ENCODE measurements at places on chromosomes 1 and 21.

GRCh38 chr1:53681977-53682685, 56.8 kb downstream of the GLIS1 start:
- DNase-seq, result peak; percentile 39

DNA sequence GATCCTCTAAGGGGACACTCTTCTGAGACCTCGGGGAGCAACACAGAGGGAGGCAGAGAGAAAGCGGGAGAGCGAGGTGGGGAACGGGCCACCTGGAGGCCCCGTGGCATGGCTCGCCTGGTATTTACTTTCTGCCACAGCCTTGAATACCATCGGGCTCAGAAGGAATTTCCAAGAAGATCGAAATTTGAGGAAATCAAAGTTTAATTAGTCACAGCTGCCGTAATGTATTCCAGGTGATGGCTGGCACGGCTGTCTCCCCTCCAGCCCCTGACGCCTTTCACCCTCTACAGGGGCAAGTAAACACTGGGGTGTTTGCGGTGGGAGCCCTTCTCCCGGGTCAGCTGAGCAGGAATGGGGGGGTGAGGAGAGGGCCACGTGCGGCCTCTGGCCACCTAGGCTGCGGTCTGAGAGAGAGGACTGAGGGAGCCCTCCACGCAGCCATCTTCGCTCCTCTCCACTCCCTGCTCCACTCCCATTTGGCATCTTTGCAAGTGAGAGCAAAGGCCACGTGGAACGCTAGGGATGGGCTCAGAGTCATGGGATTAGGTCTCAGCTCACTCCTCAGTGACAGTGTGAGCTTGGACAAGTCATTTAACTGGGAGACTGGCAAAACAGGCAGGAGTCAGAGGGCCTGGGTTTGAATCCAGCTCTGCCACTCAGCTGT, 125.2 kb downstream of the SYF2 start:
- peak; percentile 55 for DNase-seq

DNA sequence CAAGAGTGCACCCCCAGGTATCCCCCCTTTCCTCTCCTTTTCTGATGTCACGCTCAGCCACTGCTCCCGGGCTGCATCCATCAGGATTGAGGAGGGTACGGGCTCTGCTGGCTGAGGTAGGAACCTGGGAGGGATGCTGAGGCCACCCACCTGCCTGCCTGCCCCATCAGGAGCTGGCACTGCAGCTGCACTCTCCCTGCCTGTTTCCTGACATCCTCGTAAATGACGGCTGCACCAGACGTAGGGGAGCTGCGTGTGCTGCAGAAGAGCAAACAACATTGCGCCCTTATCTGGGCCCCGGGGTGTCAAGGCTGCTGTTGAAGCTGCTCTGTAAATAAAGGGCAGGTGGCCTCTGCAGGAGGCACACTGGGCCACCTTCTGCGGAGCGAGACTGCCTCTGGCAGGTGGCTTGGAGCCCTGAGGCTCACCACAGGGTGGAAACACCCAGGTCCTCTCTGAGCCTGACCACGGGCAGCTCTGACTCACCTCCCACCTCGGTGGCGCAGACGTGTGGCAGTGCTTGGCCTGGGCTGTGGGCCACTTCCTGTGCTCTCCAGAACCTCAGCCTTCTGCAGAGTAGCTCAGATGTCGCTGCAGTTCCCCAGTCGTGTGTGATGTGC, 30.9 kb downstream of the SNAP47 start:
- DNase-seq, result peak; percentile 12

DNA sequence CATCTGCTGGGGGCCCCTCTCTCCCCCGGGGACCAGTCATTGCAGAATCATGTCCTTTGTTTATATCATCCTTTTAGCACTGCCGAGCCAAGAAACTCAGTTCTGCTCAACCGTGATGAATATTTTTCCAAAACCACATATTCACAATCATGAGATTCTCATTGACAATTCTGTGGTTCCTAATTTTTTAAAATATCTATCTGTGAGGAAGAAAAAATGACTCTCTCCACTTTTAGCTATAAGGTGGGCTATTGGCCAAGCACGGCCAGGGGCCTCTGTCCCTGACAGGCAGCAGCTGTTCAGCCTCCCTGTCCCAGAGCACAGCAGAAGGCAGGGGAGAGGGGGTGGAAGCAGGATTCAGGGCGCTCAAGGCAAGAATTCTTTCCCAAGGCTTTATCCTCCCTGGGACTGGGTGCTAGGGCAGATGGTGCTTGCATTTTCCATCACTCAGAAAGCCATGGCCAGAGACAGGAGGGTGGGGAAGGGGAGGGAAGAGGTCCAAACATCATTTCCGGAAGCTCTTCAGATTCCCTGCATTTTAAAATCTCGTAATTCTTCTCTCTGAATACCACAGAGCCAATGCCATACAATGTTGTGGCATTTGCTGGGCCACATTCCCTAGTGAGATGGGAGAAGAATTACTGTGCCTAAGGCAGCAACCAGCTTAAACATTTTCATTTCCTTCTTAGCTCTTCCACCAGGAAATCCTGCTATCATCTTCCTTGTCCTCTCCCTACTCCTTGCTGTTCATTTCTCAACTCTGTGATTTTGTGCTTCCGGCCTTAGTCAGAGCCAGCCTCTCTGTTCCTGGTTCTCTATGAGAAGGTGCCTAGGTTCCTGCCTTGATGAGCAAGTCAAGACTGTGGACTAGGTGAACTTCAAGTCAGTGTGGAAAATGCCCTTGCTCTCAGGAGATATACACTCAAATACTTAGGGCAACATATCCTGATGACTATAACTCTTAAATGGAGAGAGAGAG, 60.3 kb downstream of the KCNJ6 start:
- peak; percentile 82 for DNase-seq

Measured in fibroblast of skin of right quadriceps (primary cell).